ENCODE measurements at places on chromosomes 2 and 18. TPM values are rescaled to one million over a fixed set of nuclear protein-coding genes. Genes with fewer than 3 reads are reported as not detected.

The TMEM178A gene
- not detected for total RNA-seq

DNA sequence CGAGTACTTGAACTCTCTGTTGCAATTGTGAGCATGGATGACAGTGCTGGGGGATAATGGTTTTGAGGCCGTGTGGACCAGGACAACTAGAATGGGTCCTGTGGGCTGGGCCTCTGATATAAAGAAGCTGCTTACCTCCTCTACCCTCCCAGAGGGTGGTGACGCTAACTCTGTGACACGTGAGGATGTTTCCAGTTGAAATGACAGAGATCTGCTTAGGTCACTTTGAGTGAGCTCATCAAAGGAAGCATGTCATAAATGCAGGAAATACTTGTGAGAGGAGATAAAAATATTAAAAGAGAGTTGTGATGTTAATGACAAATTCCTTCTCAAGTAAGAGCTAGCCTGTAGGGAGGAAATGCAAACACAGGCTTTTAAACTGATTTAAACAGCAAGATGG lies 16.4 kb downstream of the RMC1 start:
- DNase-seq, result no peak

- no peak for DNase-seq
These were observed 13.7 kb upstream of the TNP1 start for GRCh38 chr2:216873573-216873972.

The GKN2 gene
- not detected for total RNA-seq

The C2orf72 gene
- total RNA-seq, result not detected

DNA sequence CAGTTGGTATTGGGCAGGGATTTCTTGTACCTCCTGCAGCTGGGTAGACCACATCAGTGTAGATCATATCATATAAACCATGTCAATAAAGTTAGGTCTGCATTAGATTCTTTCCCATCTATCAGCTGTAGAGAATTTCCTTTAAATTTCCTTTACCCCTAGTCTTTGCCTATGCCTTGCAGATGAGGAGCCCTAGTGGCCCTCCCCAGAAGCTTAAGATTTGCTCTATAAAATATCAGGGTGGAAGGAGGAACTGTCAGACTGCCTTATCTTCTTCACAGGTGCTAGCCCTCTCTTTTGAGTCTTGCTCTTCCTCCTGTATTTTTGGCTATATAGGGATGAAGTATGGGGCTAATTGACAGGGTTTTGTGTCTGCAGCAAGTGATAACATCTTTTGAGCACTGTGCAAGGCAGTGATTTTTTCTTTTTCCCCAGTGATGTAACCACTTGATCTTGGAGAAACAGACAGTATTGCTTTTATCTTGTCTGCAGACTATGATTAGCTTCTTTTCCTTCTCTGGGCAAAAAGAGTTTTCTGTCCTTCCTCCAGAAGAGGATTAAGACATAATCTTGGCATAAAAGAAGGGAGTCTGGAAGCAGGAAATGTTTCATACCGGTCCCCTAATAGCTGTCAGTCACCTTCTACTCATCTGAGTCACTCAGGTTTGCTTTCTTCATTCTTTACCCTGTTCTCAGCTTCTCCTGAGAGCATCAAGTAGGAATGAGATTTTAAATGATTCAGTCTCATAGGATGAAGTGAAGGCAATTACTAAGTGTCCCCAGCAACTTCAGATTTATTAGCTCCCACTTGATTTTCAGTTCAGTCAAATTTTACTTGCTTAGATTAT lies 286.4 kb downstream of the CDH19 start:
- no peak for DNase-seq

The ERLEC1 gene
- total RNA-seq, result 16.8 TPM

The IL1RL1 gene
- total RNA-seq, result not detected

- DNase-seq, result no peak
These were observed 189.4 kb downstream of the PLCL1 start for GRCh38 chr2:197993830-197994229.

The ITPRIPL1 gene
- total RNA-seq, result 2.7 TPM

DNA sequence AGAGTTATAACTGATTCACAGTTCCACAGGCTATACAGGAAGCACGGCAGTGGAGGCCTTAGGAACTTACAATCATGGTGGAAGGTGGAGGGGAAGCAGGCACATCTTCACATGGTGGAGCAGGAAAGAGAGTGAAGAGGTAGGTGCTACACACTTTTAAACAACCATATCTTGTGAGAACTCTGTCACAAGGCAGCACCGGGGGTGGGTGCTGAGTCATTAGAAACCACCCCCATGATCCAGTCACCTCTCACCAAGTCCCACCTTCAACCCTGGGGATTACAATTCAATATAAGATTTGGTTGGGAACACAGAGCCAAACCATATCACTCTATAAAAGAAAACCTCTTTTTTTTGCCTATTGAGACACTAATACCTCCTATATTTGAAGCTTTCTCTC lies 1108.5 kb upstream of the CDH2 start:
- DNase-seq, result no peak

The DHRS9 gene
- 0.71 TPM for total RNA-seq

- no peak for DNase-seq
These were observed 4.8 kb downstream of the MFSD6 start for GRCh38 chr2:190412966-190413365.

DNA sequence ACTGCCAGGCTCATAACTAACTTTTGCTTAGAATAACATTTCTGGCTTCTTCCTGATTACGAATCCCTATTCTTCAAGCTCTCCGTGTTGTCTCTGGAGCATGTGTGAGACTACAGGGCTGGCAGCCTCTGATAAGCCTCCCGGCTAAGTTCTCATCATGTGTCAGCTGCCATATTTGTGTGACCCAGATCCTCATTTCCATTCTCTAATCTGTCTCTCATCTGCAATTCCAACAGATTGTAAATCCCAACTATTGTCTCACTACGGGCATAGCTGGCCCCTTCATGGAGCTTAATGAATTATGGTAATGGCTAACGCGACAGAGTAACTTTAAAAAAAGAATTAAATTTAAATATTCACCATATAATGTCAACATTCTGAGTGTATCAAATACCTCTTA lies 165.4 kb downstream of the CMPK2 start:
- no peak for DNase-seq

- no peak for DNase-seq
These were observed 234.9 kb upstream of the CDH2 start for GRCh38 chr18:28411806-28412205.

The CHRNG gene
- total RNA-seq, result not detected

- no peak for DNase-seq
These were observed 68.2 kb downstream of the ZSWIM2 start for GRCh38 chr2:186780701-186781316.

DNA sequence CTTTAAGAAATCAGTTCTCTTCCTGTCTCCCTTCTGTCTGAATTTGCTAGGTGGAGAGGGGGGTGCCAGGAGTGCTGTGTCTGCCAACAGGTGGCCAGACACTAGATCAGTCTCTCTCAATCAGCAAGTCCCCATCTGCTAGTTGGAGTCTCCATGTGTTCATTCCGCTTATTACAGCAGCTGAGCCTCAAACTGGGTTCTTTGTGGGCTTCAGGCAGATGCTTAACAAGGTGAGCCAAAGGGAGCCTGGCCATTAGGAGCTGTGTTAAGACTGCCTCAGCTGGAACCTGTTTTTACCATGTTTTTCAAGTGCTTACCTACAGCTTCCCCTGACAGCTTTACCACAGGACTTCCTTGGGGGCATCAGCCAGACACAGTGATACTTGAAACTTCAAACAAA lies 401.9 kb downstream of the LRP1B start:
- DNase-seq, result no peak

The ANKRD53 gene
- 0.71 TPM for total RNA-seq

- DNase-seq, result peak; percentile 62
These were observed 2.4 kb upstream of the LPIN1 start for GRCh38 chr2:11743846-11744553.

DNA sequence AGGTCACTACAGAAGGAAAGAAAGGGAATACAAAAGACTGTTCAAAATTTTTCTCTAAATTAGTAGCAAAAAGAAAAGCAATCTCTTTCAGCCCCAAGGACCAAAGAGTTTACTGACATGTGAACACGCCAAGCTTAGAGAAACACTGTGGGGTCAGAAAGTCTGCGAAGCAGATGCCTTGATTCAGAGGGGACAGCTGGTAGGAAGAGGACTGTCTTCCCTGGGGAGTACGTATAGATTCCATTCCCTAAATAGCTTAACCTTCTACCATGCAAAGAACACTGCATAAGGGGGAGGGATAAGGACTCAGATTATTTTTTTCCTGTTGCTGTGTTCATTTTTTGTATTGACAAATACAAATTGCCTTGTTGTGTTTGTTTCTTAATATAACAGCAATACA lies 96.1 kb downstream of the IRS1 start:
- DNase-seq, result no peak

DNA sequence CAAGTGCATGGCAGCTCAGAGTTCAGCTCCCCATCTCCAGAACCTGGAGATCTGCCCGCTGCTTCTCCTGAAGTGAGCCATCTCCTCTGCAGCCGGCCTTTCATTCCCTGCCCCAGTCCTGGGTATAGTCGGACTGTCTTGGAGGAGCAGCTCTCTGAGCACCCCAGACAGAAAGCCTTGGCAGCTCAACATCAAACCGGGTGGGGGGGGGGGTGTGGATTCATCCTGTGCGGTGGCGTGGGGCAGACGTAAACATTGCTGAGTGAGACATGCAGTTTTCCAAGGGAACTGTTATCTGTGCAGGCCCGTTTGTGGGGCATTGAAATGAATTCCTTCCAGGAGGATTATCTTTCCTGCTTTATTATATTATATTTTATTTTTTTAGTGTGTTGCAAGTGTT lies 125.9 kb upstream of the MYCN start:
- DNase-seq, result no peak

GRCh38 chr2:173708806-173709205 lies 256.4 kb downstream of the SP3 start:
- DNase-seq, result no peak

The MZT2B gene
- 143 TPM for total RNA-seq

The CYP1B1 gene
- total RNA-seq, result 1.2 TPM

The CSRNP3 gene
- total RNA-seq, result not detected

GRCh38 chr2:237695201-237695780 lies 67.9 kb downstream of the LRRFIP1 start:
- no peak for DNase-seq

DNA sequence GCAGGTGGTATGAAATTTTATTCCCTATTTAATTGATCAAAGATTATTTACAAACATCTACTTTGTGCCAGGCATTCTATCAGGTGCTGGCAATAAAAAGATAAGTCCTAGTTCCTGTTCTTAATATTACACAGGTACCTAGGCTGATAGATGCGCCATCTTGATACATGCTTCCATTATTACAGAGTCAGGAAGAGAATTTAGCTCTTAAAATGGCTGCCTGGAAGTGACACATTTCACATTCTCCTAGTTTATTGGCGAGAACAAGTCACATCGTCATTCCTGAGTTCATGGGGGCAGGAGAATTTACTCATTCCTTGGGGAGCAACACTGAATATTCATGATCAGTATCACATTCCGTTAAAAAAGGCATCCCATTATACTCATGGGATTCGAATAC lies 1.1 kb upstream of the DARS1 start:
- DNase-seq, result no peak

- no peak for DNase-seq
These were observed 68.6 kb downstream of the TGOLN2 start for GRCh38 chr2:85259101-85259590.

DNA sequence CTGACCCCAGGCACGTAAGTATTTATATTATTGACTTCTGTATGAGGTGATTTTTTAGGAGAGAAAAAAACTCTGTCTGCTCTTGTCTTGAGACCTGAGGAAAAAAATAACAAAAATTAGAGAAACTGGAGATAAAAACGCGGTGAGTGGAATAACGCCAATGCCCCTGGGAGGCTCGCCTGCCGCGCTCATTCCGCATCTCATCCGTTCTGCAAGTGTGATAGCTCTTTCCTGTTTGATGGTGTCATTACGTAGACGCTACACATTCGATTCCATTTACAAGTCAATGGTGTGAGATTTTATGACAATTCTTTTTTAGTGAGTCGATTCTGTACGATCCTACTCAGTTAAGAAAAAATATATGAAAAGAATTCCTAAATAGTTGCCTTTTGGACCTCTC lies 194.3 kb upstream of the SMIM21 start:
- DNase-seq, result no peak

GRCh38 chr2:23862716-23863426 lies 64.1 kb downstream of the ATAD2B start:
- DNase-seq, result no peak

The HOXD12 gene
- total RNA-seq, result not detected

The SELENOI gene
- total RNA-seq, result 20.2 TPM

GRCh38 chr2:74052732-74053710 lies 68.3 kb downstream of the TET3 start:
- no peak for DNase-seq

DNA sequence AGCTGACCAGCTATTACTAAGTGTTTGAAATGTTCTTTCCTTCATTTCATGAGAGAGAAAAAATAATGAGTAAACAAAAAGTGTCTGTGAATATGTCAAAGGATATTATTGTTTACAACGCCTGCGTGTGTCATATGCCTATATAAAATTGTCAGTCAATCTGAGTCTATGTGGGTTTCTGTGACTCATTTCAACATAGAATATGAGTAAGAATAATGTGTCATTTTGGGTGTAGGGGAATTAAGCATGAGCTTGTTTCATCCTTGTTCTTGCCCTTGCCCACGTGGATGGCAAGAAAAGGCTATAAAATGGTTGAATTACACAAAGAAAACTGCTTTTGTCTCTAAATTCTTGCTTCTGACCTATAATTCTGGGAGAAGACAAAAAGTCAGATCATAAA lies 466.0 kb downstream of the PTH2R start:
- DNase-seq, result no peak

- no peak for DNase-seq
These were observed 3.6 kb downstream of the LDLRAD4 start for GRCh38 chr18:13221869-13222855.

- no peak for DNase-seq
These were observed 152.8 kb upstream of the FIGN start for GRCh38 chr2:163888591-163888990.

DNA sequence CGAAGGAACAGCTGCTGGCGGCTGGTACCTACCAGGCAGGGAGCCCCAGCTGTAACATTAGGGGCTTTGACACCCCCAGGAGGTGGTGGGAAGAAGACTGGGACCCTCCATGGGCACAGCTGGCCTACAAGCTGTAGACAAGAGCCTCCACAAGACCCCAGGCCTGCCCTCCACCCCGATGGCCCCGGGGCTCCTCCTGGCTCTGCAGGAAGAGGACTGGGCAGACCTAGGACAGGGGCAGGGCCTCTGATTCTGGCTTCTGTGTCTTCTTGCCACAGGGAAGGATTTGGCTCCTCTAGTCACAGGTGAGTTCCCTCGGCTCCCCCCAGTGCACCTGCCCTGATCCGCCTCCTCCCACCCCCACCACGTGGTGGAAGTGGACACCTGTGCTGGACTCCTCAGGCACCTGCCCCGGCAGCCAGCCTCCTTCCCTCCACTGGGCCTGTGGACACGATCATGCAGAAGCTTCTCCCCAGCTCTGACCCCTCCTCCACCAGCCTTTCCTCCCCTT lies 53.4 kb upstream of the ODC1 start:
- no peak for DNase-seq

DNA sequence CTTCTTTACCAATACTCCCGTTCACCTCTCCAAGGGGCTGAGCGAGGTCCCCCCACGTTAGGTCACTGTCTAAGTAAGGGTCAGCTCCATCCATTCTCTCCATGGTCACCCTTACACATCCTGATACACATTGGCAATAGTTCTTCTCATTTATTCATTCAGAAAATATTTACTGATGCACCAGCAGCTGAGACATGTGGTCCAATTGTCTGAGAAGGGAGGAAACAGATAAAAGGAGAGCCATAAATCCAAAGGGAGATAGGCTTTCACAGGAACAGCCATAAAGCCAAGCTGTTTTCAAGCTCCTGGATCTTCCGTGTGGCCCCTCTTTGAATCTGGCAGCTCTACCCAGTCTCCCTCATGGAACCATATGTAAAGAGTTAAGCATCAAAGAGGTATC lies 121.2 kb downstream of the TXNL1 start:
- DNase-seq, result no peak

The HNRNPA3 gene
- total RNA-seq, result 275 TPM

Data from activated B cell treated with CpG ODN at 0.5 μM for 24 hours (primary cell).